ENCODE measurements at places on chromosomes 7 and 10. TPM values are rescaled to one million over a fixed set of nuclear protein-coding genes. Genes with fewer than 3 reads are reported as not detected.

GRCh38 chr10:117421985-117422384 is 46.7 kb upstream of the PDZD8 start:
- no peak for DNase-seq

GRCh38 chr7:38798552-38799267 is 110.3 kb downstream of the VPS41 start:
- DNase-seq = no peak

DNA sequence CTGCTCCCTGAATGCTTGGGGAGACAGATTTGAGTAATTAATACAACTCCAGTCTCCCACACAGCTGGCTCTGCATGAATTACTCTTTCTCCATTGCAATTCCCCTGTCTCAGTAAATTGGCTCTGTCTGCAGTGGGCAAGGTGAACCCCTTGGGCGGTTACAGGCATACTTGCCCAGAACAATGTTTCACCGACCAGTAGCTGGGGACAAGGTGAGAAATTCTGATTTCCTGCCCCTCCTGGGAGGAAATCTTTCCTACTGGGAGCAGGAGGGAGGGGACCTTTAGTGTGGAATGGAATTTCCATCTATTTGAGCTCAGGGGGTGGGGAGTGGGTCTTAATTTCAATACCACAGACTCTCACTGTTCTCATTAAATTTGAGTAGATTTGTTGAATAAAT is 42.2 kb upstream of the FZD9 start:
- DNase-seq = no peak

- no peak for DNase-seq
Measured at GRCh38 chr7:101535351-101535751, 93.7 kb downstream of the MYL10 start.

DNA sequence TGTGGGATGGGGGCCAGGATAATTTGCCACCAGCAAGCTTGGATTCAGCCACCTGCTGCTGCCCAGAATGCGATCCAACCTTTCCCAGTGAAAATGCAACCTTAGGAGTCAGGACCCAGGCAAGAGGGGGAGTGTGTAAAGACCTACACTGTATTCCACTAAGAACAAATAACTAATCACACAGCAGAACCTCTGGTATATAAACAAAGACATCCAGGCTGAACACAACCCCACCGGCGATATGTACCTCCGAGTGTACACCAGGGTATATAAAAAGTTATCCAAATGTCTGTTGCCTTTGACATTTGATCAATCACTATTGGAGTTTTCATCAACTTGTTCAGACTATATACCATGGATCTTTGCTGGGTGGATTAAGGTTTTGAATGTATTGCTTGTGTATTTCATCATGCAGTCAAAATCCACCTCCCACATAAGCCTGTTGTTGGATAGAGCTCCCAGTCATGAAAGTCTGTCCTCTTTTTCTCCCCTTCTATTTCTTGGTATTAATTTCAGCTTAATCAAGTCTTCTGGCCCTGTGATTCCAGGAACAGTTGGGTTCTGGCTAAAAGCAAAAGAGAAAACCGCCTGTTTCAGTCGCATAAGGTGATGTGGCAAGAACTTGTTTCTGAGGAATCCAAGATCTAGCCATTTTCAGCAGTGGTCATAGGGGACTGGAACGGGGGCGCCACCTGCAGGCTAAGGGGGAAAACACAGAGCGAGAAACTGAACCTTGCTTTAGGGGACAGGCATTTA is 290.7 kb downstream of the CCDC3 start:
- peak; percentile 74 for DNase-seq

DNA sequence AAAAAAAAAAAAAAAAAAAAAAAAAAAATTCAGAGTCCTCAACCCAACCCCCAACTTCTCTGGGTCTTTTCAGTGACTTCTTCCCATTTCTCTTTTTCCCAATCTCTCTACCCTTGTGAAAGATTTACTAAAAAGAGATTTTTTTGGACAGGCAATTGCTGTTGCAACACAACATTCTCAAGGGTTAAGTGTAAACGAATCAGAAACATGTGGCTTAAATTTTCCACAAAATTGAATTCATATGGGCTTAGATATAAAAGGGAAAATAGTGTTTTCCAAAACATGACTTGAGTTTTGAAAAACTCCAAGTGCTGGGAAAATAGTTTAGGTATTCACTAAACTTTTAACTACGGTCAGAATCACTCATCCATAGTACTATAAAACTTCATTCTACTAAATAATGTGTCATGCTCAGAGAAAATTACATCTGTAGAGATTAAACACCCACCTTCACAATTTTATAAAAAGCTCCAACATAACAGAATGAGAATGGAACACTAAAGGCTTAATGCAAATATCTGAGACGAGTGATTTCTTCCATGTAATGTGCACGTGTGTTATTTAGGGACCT is 643.1 kb downstream of the PARD3 start:
- DNase-seq = no peak

- DNase-seq = no peak
Measured at GRCh38 chr7:85630904-85631600, 444.2 kb upstream of the SEMA3D start.

- DNase-seq = no peak
Measured at GRCh38 chr7:86775203-86775602, 131.5 kb downstream of the GRM3 start.

- DNase-seq = no peak
Measured at GRCh38 chr10:9807846-9808245, 1209.8 kb upstream of the CELF2 start.

DNA sequence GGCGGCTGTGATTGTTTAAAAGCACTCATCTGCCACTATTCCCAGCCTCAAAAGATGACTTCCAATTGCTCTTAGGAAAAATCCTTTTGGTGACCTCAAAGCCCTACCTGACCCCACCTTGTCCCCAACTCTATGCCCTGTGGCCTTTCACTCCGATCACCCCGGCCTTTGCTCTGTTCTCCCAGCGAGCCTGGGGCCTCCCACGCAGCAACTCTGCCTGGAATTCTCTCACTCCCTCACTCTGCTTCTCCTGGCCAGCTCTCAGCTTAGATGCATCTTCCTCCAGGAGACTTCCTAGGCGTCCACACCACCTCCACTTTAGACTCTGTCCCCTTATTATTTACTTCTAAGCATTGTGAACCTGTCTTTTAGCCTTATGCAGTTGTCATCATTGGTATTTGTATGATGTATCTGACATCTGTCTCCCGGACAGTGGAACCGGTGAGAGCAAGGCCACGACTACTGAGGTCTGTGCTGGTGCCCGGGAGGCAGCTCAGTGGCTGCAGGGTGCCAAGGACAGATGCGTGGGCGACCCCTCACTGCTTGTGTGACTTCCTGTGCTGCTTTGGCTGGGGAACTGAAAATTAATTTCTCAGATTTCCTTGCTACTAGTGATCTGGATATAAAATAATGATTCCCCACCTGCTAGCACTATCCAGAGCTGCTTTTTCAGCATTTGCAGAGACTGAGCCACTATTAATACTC is 63.0 kb downstream of the PIP4K2A start:
- DNase-seq = no peak

GRCh38 chr7:39045231-39045630 is 67.5 kb downstream of the POU6F2 start:
- DNase-seq = no peak

GRCh38 chr10:78623578-78624215 is 445.1 kb upstream of the ZMIZ1 start:
- no peak for DNase-seq

GRCh38 chr7:2558629-2559282 is at the start of gene IQCE:
IQCE (plus strand) TSS chr7:2558979; CDS start chr7:2559182, 203 bp downstream.
- DNase-seq = peak; percentile 93

DNA sequence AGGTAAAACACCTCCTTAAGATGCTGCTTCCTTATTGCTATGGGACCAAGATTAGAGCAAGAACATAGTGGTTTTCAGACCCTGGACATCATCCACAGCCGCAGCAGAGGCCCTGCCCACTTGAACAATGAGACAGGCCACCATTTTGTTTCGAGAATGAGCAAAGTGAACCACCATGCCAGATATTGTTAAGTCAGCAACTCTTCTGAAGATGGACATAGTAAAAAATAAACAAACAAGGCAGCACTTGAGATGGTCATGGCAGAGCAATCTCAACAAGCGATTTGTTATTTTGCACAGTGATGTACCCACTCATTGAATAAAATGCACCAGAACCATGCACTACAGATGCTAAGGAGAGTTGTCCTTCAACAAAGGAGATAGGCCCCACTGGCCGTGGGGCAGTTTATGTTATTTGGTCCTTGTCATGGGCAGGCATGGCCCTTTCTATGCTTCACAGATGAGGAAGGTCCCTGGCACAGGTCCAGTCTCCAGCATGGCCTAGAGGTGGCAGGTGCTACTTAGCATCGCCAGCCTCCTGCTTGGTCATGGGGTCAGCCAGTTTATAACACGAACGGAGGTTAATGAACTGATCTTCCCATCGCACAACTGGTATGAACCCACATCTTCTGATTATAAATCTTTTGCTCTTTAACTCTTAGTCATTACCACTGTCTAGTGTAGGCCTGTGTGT is 44.1 kb downstream of the IKZF1 start:
- DNase-seq = no peak

- DNase-seq = no peak
Measured at GRCh38 chr10:133299738-133300137, 8.9 kb downstream of the TUBGCP2 start.

DNA sequence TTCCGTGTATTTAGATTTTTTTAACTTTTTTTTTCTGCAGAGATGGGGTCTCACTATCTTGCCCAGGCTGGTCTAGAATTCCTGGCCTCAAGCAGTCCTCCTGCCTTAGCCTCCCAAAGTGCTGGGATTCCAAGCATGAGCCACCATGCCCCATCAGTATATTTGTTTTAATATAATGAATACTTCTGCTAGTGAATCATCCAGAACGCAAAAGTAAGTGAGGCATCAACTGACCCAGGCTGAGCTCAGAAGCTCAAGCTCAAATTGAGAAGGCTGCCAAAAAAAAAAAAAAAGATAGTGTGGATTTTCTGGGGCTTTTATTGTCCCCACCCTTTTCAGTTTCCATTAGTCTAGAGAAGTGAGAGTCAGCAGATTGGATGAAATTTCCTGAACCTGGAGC is 39.0 kb upstream of the TECTB start:
- no peak for DNase-seq

DNA sequence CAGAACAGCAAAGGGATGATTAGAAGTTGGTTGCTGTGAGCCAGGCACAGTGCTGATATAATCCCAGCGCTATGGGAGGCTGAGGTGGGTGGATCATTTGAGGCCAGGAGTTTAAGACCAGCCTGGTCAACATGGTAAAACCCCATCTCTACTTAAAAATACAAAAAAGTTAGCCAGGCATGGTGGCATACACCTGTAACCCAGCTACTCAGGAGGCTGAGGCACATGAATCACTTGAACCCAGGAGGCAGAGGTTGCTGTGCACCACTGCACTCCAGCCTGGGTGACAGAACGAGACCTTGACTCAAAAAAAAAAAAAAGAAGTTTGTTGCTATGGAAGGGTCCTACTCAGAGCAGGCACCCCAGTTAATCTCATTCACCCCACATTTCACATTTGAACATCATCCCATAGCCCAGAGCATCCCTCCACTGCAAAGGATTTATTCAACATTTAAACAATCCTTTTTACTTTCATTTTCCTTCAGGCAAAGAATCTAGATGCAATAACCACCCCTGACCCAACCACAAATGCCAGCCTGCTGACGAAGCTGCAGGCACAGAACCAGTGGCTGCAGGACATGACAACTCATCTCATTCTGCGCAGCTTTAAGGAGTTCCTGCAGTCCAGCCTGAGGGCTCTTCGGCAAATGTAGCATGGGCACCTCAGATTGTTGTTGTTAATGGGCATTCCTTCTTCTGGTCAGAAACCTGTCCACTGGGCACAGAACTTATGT is 4.1 kb downstream of the IL6 start:
- DNase-seq = no peak

DNA sequence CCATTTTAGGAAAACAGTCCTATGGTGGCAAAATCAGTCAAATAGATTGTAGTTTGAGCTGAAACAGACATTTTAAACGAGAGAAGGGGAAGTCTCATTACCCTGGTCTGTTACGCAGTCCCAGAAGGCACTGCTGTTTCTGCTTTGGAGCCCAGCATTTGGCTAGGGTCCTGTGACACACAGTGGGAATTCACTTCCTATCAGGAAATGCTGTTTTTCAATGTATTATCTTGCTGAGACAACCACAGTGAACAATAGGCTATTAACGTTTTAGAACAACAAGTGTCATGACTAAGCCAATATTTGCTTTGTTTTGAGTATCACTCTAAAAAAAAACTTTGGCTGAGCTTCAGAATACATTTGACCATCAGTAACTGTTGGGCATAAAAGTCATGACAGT is 74.1 kb downstream of the ADD3 start:
- DNase-seq = no peak

DNA sequence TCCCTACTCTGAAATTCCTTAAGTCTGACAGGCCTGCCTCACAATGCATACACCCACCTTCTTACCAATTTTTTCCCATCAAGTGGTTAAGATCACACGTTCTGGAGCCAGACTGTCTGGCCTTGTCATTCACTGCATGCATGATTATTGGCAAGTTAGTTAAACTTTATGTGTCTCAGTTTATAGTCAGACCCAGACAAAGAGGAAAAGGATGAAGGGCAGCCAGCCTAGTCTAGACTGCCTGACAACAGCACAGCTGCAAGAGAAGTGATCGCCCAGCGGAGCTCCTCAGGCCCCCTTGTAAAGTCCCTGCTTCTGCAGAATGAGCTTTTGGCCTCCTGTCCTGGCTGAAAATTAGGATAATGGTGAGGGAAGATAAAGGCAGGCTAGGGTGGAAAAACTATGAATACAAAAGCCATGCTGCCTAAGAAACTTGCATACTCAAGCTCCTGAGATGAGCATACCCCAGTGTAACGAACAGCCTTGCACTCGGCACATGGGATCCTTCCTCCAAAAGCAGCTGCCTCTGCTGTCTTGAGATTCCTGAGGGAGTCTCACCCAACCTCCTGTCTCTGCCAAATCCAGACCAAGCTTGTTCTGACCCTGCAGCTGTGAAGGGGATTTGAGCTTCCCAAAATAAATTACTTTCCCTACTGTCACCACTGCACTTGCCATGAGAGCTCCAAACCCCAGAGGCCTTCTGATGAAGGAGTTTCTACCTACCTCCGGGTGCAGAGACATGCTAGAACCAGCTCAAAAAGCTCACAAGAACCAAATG is 26.7 kb upstream of the MRLN start:
- no peak for DNase-seq

- DNase-seq = no peak
Measured at GRCh38 chr10:96509017-96509641, 4.6 kb downstream of the TLL2 start.

- DNase-seq = no peak
Measured at GRCh38 chr7:128831178-128831993, 1.2 kb downstream of the FLNC start.

The TRPV5 gene
- total RNA-seq = not detected

The EVX1 gene
- not detected for total RNA-seq

The MASTL gene
- total RNA-seq = 33.2 TPM

The DMBT1 gene
- not detected for total RNA-seq

The CASTOR2 gene
- total RNA-seq = 6.4 TPM

The CLCN1 gene
- not detected for total RNA-seq

Data from activated T-helper 1 cell treated with anti-CD3 and anti-CD28 coated beads, Interleukin-12 subunit alpha, Interleukin-12 subunit beta, Interleukin-2, Interleukin-4 antibody, amounts not matched to agents 30 ng/mL and 10 ng/mL and 1 ng/mL, durations not matched to agents 14 hours and 24 hours and 36 hours (primary cell).